ENCODE measurements at places on chromosomes 7 and 10. TPM values are rescaled to one million over a fixed set of nuclear protein-coding genes. Genes with fewer than 3 reads are reported as not detected.

DNA sequence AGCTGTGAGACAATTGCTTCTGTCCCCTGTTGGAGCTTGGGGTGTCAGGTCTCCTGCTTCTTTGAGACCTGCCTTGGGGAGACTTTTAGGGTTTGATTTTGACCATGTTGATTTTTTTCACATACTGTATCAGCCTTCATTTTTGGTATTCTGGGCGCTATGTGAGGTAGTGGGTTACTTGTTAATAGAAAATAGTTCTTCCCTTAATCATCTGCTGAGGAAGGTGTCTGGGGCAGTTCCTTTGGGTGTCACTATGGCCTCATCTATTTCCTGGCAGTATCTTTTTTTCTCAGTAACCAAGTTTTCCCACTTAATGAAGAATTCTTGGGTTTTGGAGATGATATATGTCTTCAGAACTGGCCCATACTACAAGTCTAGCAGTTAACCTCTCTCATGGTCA, 4.6 kb upstream of the NOLC1 start:
- peaks cover 65% of the 10 kb centered on the region for H3K36me3 ChIP-seq
- no peak overlapping the region for H3K4me3 ChIP-seq
- H3K4me1 ChIP-seq: peaks cover 10% of the 10 kb centered on the region
- no peak for DNase-seq

The GLI3 gene
- total RNA-seq: 22.1 TPM

- no peak overlapping the region for H3K27ac ChIP-seq
- peak; percentile 67 for DNase-seq
- no peak overlapping the region for H3K4me3 ChIP-seq
- H3K4me1 ChIP-seq: no peaks in the 10 kb centered on the region
- no peaks in the 10 kb centered on the region for H3K36me3 ChIP-seq
- H3K27me3 ChIP-seq: no peaks in the 10 kb centered on the region
Measured at GRCh38 chr7:8295638-8296361, 33.8 kb upstream of the ICA1 start.

The CHAT gene
- total RNA-seq: 1.00 TPM

DNA sequence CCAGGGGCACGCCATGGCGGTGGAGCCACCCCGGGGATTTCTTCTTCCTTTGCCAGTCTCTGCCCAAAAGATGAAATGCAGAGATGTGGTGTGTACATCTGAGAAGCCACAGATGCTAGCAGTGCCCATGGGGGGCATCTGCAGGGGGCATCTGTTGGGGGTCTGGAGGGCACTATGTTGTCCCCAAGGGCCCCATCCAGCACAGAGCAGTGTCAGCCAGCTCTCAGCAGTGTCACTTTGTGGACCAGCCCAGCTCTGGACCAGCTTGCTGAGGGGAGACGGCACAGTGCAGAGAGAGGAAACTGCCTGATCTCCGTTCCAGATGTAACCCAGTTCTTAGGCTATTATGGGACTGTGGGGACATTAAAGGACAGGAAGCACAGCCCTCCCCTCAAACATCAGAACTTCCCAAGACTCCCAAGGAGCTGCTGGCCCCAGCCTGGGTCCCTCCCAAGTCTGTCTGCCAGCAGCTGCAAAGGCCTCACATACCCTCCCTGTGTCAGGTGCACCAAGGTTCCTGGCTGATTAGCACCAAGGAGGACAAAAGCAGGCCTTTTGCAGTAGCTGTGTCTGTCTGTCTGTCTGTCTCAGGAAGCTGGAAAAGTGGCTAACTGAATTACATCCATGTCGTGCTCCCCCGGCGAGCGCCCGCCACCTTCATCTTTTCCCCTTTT, 536.5 kb downstream of the PTPRN2 start:
- no peaks in the 10 kb centered on the region for H3K27me3 ChIP-seq
- H3K4me1 ChIP-seq: no peaks in the 10 kb centered on the region
- H3K4me3 ChIP-seq: no peak overlapping the region
- no peak for DNase-seq
- H3K36me3 ChIP-seq: no peaks in the 10 kb centered on the region

DNA sequence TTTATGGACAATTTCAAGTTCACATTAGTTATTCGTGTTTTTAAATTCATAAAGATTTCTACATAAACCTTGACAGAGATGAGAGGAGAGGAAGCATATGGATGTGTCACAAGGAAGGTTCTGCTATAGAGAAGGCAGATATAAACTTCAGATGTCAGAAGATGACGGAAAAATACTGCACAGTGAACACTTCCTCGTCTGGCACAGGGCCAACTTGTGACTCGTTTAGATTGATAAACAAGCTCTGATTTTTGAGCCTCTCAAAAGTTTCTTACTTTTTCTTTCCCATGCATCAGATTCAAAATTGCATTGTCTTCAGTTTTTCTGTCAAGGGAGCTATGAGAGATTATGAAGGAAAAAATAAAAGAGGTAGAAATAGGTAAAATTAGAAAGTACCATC, 156.4 kb upstream of the MINDY3 start:
- no peaks in the 10 kb centered on the region for H3K36me3 ChIP-seq
- H3K27ac ChIP-seq: no peak overlapping the region

DNA sequence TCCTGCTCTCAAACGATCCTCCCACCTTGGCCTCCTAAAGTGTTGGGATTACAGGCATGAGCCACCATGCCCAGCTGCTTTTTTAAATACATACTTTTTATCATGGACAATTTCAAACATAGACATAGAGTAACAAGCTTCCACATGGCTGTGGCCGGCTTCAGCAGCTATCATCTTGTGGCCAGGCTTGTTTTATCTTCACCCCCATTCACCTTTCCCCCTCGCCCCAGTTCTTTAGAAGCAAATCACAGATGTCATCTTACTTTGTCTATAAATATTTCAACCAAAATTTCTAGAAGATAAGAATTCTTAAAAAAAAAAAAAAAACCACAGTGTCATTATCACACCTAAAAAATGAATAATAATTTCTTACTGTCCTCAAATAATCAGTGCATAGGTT, 5.9 kb downstream of the FOXK1 start:
- no peak for DNase-seq
- H3K4me3 ChIP-seq: no peak overlapping the region
- H3K4me1 ChIP-seq: peaks cover 21% of the 10 kb centered on the region
- H3K36me3 ChIP-seq: no peaks in the 10 kb centered on the region
- H3K27me3 ChIP-seq: no peaks in the 10 kb centered on the region
- no peak overlapping the region for H3K27ac ChIP-seq

The TMEM273 gene
- total RNA-seq: not detected

DNA sequence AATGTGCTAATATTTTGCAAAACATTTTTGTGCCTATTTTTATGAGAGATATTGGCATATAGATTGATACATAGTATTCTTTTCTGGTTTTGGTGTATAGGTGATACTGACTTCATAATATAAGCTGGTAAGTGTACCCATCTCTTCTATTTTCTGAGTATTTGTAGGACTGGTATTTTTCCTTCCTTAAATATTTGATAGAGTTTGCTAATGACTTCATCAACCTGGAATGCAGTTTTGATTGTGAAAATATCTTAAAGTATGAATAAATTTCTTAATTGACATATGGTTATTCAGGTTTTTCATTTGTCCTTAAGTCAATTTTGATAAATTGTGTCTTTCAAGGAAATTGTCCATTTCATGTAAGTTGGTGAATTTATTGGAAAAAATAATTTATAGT, 6.1 kb upstream of the SCRN1 start:
- no peaks in the 10 kb centered on the region for H3K27me3 ChIP-seq
- H3K4me3 ChIP-seq: no peak overlapping the region
- H3K4me1 ChIP-seq: no peaks in the 10 kb centered on the region
- H3K27ac ChIP-seq: no peak overlapping the region
- H3K36me3 ChIP-seq: no peaks in the 10 kb centered on the region

The EPHA1 gene
- total RNA-seq: 0.96 TPM

GRCh38 chr10:21944727-21945386, 58.7 kb downstream of the DNAJC1 start:
- H3K27ac ChIP-seq: no peak overlapping the region
- no peaks in the 10 kb centered on the region for H3K36me3 ChIP-seq
- no peak for DNase-seq
- H3K4me3 ChIP-seq: no peak overlapping the region

The OR2A2 gene
- total RNA-seq: not detected

The IFIT5 gene
- 42.9 TPM for total RNA-seq

DNA sequence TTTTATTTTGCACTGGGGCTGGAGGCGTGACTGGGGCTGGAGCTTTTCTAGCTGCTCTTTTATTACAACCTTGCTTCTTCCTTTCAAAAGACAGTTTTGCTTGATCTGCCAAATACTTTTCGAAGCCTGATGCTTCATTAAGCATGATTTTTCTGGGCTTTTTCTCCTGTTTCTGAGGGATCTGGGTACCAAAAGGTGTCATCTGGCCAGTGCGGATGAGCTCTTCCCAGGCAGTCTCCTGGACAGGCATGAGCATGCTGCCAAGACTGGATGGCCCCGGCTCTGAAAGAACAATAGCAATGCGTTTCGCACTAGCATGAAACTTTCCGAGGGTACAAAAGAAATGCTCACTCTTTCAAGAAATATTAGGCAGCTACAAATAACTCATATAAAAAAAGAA, 14.4 kb downstream of the ERCC6 start:
- H3K4me1 ChIP-seq: no peaks in the 10 kb centered on the region
- H3K27ac ChIP-seq: no peak overlapping the region
- H3K4me3 ChIP-seq: no peak overlapping the region
- no peaks in the 10 kb centered on the region for H3K27me3 ChIP-seq

GRCh38 chr7:108460964-108461363, 4.7 kb upstream of the NRCAM start:
- H3K27ac ChIP-seq: no peak overlapping the region
- H3K4me1 ChIP-seq: no peaks in the 10 kb centered on the region
- no peaks in the 10 kb centered on the region for H3K36me3 ChIP-seq
- H3K4me3 ChIP-seq: no peak overlapping the region

DNA sequence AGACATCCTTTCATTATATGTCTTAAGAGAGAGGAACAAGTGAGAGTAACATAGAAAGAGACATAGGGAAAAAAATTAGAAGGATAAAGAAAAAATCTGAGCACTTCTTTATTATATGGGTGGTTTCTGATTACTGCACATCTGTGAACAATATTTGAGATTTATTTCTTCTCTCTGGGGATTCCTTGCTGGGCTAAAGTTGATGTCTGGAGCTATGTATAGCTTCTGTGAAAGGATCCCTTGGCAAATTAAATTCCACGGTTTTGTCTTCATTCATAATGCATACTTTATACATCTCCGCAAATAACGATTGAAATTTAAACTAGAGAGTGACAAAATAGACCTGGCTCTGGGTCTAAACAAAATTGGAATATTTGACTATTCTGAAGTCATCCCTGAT, 232.2 kb upstream of the CTBP2 start:
- no peaks in the 10 kb centered on the region for H3K4me1 ChIP-seq
- no peaks in the 10 kb centered on the region for H3K36me3 ChIP-seq
- no peak overlapping the region for H3K4me3 ChIP-seq

DNA sequence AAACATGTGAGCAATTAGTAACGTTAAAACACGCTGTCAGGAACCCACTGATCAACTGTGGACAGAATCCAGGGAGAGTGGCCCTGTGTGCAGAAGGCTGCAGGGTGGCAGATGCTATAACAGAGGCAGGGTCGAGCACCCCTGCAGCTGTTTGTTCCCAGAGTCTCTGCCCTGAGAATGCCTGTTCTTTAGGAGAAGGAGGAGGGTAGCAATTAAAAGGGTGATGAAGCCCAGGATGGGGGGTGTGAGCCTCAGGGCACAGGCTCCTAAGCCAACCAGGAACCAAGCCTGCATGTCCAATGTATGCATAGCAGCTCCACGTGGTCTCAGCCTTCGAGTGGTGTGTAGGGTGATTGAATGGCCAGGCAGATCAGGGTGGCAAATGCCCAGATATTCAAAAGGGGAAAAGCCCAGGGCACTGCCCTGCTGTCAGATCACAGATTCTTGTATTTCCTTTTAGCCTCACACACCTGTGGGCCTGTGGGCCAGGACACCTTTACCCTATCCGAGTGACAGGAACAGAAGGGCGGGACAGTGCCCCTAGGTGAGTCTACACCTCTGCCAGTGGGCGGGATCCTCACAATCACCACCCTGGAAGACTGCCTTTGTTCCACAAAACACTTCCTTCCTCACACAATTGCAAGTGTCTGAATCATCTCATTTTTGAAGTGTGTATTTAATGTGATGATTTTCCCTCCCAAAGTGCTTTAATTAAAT, 7.3 kb downstream of the WDFY4 start:
- no peaks in the 10 kb centered on the region for H3K4me1 ChIP-seq
- no peak overlapping the region for H3K4me3 ChIP-seq
- no peaks in the 10 kb centered on the region for H3K36me3 ChIP-seq
- DNase-seq: no peak

The CPN1 gene
- not detected for total RNA-seq

The PODXL gene
- total RNA-seq: 29.9 TPM

The ABLIM1 gene
- 70.0 TPM for total RNA-seq

- H3K27me3 ChIP-seq: peaks cover 22% of the 10 kb centered on the region
- H3K4me3 ChIP-seq: no peak overlapping the region
- DNase-seq: no peak
Measured at GRCh38 chr10:29392376-29393021, 103.6 kb downstream of the LYZL1 start.

The GPRIN2 gene
- 2.2 TPM for total RNA-seq

GRCh38 chr10:14536241-14537213, 205.8 kb upstream of the FRMD4A start:
- no peak overlapping the region for H3K4me3 ChIP-seq
- H3K4me1 ChIP-seq: peaks cover 11% of the 10 kb centered on the region
- H3K36me3 ChIP-seq: no peaks in the 10 kb centered on the region

DNA sequence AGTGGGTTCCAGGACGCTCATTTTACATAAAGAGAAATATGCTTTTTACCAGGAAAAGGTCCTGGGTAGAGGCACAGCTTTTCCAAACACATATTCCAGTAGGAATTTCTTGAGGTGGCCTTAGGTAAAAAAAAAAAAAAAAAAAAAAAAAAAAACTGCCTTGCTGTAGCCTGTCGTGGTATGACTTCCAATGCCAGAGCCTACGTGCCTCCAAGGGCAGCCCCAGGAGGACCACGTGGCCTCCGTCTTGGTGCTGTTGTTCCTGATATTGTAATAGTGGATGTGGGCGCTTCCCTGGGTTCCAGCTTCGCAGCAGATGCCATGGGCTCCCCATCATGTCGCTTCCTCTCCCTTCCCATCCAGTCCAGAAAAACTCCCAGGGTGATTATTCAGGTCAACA, 49.3 kb downstream of the PRKAG2 start:
- no peaks in the 10 kb centered on the region for H3K36me3 ChIP-seq
- no peaks in the 10 kb centered on the region for H3K4me1 ChIP-seq
- peaks cover 23% of the 10 kb centered on the region for H3K27me3 ChIP-seq
- no peak overlapping the region for H3K4me3 ChIP-seq
- no peak overlapping the region for H3K27ac ChIP-seq
- DNase-seq: no peak

The MEOX2 gene
- total RNA-seq: not detected

GRCh38 chr10:74755273-74755672, 71.1 kb upstream of the KAT6B start:
- no peaks in the 10 kb centered on the region for H3K4me1 ChIP-seq
- H3K36me3 ChIP-seq: no peaks in the 10 kb centered on the region
- no peaks in the 10 kb centered on the region for H3K27me3 ChIP-seq
- no peak for DNase-seq
- H3K4me3 ChIP-seq: no peak overlapping the region
